Renal cortical epithelial cell (primary cell): ENCODE measurements at places on chromosomes 5 and 9. TPM values are rescaled to one million over a fixed set of nuclear protein-coding genes. Genes with fewer than 3 reads are reported as not detected.

PCDHA9 gene
- total RNA-seq = 0.99 TPM in 1 of 2 replicates, not detected in the other

COL15A1 gene
- total RNA-seq = 0.05 and 0.35 TPM in 2 replicates

BTNL3 gene
- total RNA-seq = not detected in 2 replicates

C5orf63 gene
- 2.4 and 5.6 TPM in 2 replicates for total RNA-seq

SLC27A6 gene
- total RNA-seq = 0.10 TPM in 1 of 2 replicates, not detected in the other

SPINK6 gene
- not detected in 2 replicates for total RNA-seq

C1QTNF2 gene
- not detected in 2 replicates for total RNA-seq

SV2C gene
- total RNA-seq = not detected in 2 replicates

IRX2 gene
- total RNA-seq = 6.1 and 20.5 TPM in 2 replicates

STPG3 gene
- not detected in 2 replicates for total RNA-seq

DEPDC1B gene
- total RNA-seq = 5.7 and 17.9 TPM in 2 replicates

ADAMTSL2 gene
- 0.05 TPM in 1 of 2 replicates, not detected in the other for total RNA-seq

ZFP37 gene
- 1.6 and 5.2 TPM in 2 replicates for total RNA-seq

GRM6 gene
- not detected in 2 replicates for total RNA-seq

NDST1 gene
- total RNA-seq = 86.0 and 225 TPM in 2 replicates

FOXI1 gene
- total RNA-seq = not detected in 2 replicates

HMMR gene
- total RNA-seq = 1.4 and 18.9 TPM in 2 replicates

CLPTM1L gene
- total RNA-seq = 189 and 249 TPM in 2 replicates

FRRS1L gene
- 0.50 TPM in 1 of 2 replicates, not detected in the other for total RNA-seq

HTR4 gene
- not detected in 2 replicates for total RNA-seq

PTPRD gene
- total RNA-seq = 38.2 and 85.4 TPM in 2 replicates

TOR4A gene
- total RNA-seq = 36.3 and 42.1 TPM in 2 replicates
